ENCODE measurements at places on chromosomes 5 and 9.

- DNase-seq: no peak
Observed at GRCh38 chr9:97312556-97312955, 5.1 kb downstream of the CCDC180 start.

GRCh38 chr9:137984005-137984404, 106.4 kb downstream of the CACNA1B start:
- no peak for DNase-seq

DNA sequence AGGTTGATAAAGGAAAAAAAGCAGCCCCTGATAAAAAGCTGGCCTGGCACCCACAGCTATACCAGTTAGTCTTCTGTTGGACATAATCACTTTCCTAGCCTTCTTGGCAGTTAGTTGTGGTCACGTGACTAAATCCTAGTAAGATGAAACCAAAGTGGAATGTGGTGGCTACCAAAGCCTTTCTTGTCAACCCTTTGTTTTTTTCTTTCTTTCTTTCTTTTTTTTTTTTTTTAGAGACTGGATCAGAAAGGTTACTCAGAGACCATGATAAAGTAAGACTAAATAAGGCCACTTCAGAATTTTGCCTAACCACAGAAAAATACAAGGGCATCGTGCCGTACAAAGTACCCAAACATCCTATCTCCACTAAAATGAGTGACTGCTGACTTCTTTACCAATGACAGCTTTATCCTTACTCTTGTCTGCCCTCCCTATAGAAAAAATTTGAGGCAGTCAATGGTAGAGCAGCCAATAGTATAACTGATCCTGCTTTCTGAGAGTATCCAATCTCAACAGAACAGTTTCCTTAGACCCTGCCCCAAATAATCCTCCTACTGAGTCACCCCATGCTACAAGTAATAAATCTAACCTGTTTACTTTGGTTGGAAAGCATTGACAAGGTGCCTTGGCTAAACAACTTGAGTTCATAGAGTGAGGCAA, 14.2 kb upstream of the KIF27 start:
- DNase-seq: no peak

DNA sequence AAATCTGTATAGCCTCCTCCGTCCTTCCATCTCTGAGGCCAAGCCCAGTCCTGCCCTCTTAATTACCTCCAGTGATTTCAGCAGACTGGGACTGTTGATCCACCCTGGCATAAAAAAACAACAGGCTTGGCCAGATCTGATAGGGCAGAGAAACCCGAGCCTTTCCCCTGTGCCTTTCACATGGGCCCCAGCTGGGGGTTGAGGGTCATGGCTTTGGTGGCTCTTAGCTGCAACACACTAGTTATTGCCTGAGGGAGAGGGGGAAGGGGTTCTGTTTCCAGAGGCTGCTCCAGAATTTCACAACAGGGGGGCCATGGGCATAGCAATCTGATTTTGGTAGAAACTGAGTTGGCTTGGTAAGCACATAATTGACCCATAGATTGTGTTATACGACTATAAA, 21.2 kb upstream of the PANK3 start:
- no peak for DNase-seq

- no peak for DNase-seq
Observed at GRCh38 chr9:116278326-116278725, 124.7 kb downstream of the PAPPA start.

DNA sequence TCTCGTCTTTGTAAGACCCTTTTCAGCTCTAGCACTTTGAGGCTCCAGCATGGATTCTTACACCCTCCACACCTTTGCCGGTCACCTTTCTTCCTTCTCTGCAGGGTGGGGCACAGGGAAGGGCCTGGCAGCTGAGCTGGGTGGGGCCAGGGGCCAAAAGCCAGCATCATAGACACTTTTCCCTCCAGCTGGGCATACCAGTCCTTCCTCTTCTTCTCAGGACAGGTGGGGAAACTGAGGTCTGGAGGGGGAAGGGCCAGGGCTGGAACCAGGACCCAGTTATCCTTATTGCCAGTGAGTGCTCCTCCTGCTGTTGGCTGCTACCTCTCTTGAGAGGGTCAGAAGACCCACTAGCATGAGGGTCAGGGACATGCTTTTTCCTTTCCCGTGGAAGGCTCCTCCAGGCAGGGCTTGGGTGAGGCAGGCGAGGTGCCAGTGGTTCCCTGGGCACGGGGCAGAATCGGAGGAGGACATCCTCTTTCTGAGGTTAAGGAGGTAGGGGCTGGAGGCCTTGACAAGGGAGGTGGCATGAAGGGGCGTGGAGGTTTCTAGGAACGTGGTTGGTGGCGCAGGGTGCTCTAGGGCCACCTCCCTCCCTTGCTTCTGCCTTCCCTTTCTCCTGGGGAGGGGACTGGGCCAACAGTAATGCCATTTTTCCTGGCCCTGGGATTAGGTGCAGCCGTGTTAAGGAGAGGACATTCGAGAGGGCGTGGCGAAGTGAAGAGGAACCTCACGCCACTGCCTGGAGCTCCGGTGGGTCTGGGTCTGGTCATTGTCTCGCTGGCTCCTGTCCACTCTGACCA, at the start of gene NDST1:
Gene NDST1, plus strand, starts transcription at position 658 of the 803 bp plus-strand sequence. CDS start 13,124 bp downstream, outside the sequence.
- DNase-seq: no peak

GRCh38 chr9:130411566-130411915, 33.2 kb upstream of the ASS1 start:
- no peak for DNase-seq

DNA sequence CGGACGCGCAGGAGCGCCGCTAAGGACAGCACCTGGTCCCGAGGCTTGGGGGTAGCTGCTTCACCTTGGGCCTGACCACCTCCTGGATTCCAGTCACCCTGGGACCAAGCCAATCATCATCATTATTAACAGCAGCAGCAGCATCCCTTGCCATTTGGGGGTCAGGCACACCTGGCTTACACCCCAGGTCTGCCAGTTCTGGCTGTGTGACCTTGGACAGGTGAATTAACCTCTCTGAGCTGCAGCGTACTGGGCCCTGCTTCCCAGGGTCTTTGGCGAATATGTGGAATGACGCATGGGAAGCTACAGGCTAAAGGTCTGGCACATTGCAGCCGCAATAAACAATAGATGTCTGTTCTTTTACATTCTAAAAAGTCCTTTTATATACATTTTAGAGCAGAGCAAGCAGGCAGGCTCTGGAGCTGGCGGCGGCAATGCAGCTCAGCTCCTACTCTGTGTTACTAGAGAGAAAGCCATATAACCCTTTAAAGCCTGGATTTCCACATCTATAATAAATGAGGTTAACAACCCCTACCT, 97.8 kb upstream of the CPLX2 start:
- no peak for DNase-seq

- DNase-seq: no peak
Observed at GRCh38 chr9:71285191-71285656, 163.8 kb upstream of the TRPM3 start.

GRCh38 chr5:158484150-158484549, 615.6 kb downstream of the EBF1 start:
- no peak for DNase-seq

GRCh38 chr5:134119720-134120119, 5.2 kb downstream of the TCF7 start:
- no peak for DNase-seq

GRCh38 chr9:37301854-37302172, 120.7 kb upstream of the GRHPR start:
- no peak for DNase-seq

- DNase-seq: no peak
Observed at GRCh38 chr9:31445960-31446359, 938.5 kb upstream of the ACO1 start.

- DNase-seq: no peak
Observed at GRCh38 chr5:134422791-134423365, 11.2 kb upstream of the CDKN2AIPNL start.

GRCh38 chr5:159514229-159514810, 184.0 kb upstream of the IL12B start:
- DNase-seq: no peak

DNA sequence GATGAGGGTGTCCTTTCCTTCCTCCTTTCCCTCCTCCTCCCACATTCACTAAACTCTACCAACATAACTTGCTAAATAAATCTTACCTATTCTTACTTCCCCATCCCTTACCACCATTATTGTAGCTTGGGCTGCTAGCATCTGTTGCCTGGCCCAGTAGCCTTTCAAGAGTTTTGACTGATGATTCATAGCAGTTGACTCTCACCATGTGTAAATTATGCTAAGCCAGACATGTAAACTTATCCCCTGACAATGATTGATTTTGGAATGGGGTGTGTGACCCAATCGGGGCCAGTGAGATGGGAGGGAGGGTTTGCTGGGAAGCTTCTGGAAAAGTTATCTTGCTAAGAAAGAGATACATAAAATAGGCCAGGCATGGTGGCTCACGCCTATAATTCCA, 161.8 kb upstream of the SPRY4 start:
- no peak for DNase-seq

GRCh38 chr9:127572961-127573721, 38.9 kb upstream of the STXBP1 start:
- DNase-seq: no peak

GRCh38 chr5:170263906-170264305, 31.1 kb downstream of the C5orf58 start:
- no peak for DNase-seq

GRCh38 chr9:120410925-120411501, 169.0 kb downstream of the CDK5RAP2 start:
- no peak for DNase-seq

DNA sequence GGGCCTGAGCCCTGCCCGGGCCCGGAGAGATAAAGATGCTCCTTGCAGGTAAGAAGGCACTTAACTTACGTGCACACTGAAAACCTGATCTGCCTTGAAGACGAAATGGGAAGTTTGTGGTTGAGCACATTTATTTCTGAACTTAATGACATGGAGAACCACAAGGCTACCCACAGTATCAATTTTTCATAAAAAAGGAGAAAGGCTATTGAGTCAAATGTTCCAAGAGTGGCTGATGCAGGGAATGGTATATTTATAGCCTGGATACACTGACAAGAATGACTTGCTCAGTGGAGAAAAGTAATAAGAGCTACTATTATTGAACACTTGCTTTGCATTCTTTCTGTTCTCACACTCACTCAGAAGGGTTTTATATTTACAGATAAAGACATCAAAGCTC, 419.3 kb downstream of the ACTL7B start:
- no peak for DNase-seq

DNA sequence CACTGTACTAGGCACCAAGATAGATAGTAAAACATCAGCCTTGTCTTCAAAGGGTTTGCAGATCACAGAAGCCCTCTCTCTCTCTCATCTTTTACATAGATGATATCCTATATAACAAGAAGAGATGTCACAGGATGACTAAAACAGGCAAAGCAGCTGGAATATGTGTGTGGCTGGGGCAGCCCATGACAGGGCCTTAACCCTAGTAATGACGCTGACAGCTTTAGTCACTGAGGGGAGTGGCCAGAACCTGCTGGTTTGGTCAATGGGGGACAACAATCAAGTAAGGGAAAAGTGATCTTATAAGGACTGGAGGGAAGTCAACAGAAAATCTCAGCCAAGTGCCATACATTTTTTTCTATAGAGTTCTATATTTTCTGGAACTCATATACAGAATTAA, 41.9 kb upstream of the RIC1 start:
- no peak for DNase-seq

- DNase-seq: no peak
Observed at GRCh38 chr5:132808448-132808847, 4.7 kb upstream of the SOWAHA start.

DNA sequence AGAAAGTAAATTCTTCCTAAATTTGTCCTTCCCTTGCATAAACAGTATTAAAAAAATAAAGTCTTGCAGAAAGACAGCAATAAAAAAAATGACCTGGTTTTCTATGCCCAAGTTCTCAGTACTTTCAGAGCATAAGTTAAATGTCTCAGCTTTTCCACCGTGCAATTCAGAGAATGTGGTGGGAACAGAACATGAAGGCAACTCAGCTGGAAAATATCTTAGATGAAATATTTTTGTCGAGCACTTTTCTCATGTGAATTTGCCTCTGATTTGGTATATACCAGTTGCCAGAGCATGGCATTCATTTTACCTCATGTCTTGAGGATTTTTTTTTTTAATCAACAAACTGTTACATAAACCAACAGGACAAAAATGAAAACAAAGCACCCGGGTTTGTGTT, 176.1 kb downstream of the CETN3 start:
- DNase-seq: no peak

GRCh38 chr9:131840751-131841702, 101.2 kb upstream of the RAPGEF1 start:
- no peak for DNase-seq

DNA sequence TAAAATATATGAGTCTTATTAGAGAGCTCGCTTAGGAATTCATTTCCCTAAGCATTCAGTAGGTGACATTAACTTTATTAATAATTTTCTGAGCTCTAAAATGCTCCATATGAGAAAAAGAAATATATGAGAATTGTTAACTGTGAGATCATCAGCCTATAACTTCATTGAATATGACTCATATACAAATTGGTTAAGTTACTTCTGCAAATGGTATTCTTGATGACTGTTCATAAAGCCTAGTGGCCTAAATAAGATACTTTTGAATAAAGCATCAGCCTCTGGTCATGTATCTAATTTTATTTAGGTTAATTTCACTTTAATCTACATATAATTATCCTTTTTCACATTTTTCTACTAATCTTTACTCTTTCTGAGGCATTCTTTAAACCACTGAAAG, 710.2 kb upstream of the ACO1 start:
- no peak for DNase-seq

GRCh38 chr5:67030289-67031056, 166.1 kb downstream of the CD180 start:
- no peak for DNase-seq

DNA sequence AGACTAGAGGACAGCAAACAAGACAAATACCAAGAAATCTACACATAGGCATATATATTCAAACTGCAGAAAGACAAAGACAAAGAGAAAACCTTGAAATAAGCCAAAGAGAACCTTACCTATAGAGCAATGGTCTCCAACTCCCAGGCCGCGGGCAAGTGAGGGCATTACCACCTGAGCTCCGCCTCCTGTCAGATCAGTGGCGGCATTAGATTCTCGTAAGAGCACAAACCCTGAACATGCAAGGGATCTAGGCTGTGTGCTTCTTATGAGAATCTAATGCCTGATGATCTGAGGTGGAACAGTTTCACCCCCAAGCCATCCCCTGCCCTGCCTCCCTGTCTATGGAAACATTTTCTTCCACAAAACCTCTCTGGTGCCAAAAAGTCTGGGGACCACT, 101.0 kb upstream of the MRPS30 start:
- DNase-seq: no peak

Data from stimulated activated CD8-positive, alpha-beta memory T cell treated with anti-CD3 and anti-CD28 coated beads, Interleukin-7, amount 100 ng/mL, for 1 hour (primary cell).